ENCODE measurements at places on chromosomes 3 and 15. TPM values are rescaled to one million over a fixed set of nuclear protein-coding genes. Genes with fewer than 3 reads are reported as not detected.

GRCh38 chr15:57502116-57502515 is 89.6 kb upstream of the MYZAP start:
- DNase-seq, result no peak

- peak; percentile 26 for DNase-seq
Observed at GRCh38 chr3:42539871-42540714, 37.6 kb downstream of the VIPR1 start.

DNA sequence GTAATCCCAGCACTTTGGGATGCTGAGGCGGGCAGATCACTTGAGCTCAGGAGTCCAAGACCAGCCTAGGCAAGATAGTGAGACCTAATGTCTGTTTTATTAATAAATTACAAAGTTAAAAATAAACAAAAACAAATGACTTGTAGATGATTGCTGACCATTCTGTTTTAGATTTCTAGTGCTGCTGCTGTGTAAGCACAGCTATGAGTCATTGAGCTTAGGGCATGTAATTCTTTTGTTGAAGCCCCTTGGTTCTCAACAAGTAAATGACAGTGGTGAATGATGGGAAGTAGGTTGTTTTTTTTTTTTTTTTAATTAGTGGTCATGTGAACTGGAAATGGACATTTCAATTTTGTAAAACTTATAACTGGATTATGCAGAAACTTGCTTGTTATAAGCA is 63.3 kb downstream of the LEO1 start:
- DNase-seq, result peak; percentile 67

GRCh38 chr15:69340243-69340900 is 41.7 kb downstream of the PAQR5 start:
- DNase-seq, result no peak

DNA sequence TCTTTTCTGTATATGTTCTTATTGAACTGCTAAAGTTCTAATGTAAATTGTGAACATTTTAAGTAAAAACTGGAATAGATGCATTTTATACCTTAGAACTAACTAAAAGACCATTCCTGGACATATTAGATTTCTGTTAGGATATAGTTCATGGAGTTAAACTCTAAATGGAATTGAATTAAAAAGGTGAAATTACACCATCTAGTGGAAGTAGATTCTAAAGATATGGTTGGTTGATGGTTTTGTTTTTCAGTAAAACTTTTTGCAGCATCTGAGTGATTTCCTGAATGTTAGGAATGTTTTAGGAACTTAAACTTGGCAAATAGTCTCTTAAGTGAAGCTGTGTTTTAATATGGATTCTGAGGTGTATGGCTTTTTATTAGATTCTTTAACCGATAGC is 96.8 kb downstream of the SLMAP start:
- peak; percentile 38 for DNase-seq

- no peak for DNase-seq
Observed at GRCh38 chr15:60087561-60087960, 83.5 kb downstream of the FOXB1 start.

GRCh38 chr3:66195347-66195783 is 25.4 kb upstream of the SLC25A26 start:
- DNase-seq, result peak; percentile 54

Gene GRAMD2A
- total RNA-seq, result under 0.01 TPM

Gene GOLGA8J
- total RNA-seq, result not detected

DNA sequence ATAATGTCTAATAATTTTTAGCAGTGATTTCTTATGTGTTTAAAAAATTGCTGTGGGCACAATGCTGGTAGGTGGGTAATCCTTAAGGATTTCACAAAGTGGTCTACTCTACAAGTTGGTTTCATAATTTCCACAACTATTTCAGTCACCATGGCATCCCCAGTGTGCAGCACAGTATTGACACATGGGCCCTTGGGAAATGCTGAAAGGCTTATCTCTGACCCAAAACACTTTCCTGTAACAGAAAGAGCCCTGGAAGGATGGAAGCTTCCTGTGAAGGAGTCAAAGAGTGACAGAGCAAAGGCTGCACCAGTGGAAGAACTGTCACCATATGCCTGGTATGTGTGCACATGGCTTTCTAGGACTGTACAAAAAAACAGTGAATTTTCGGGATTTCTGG is 153.7 kb downstream of the ANO10 start:
- no peak for DNase-seq

- DNase-seq, result peak; percentile 55
Observed at GRCh38 chr3:29649815-29650547, 369.1 kb downstream of the RBMS3 start.

DNA sequence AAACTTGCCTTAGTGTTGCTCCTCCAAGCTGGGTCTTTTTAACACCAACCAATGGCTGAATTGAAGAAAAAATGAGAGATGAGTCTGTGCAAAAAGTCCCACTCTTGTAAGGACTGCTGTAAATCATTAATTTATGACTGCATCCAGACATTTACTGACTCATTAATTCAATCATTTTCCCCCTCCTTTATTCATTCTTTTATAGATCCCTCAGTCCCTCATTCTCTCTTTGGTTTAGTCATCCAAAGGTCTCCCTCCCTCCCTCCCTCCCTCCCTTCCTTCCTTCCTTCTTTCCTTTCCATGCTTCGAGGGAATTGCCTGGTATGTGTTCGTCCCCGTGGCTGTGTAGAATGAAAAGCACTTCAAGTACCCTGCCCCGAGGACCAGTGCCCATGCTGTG is 35.3 kb upstream of the MRPS22 start:
- DNase-seq, result no peak

GRCh38 chr3:108093021-108093420 is 2.2 kb upstream of the CD47 start:
- DNase-seq, result no peak

DNA sequence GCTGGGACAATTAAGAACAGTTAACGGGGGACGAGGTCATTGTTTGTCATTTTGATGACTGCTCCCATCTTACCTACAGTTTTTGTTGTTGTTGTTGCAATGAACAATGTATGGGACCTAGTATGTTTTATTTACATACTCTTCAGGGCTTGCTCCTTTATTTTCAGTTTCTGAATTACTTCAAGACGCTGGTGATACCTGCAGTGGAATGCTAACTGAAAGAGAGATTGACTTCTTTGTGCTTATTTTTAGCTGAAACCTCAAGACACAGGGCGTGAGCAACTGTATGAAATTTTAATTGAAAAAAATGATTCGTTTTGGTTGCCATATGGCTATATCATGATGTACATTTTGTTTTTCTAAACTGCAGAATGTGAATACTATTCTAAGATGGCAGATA is 297.9 kb downstream of the EDEM1 start:
- DNase-seq, result no peak

DNA sequence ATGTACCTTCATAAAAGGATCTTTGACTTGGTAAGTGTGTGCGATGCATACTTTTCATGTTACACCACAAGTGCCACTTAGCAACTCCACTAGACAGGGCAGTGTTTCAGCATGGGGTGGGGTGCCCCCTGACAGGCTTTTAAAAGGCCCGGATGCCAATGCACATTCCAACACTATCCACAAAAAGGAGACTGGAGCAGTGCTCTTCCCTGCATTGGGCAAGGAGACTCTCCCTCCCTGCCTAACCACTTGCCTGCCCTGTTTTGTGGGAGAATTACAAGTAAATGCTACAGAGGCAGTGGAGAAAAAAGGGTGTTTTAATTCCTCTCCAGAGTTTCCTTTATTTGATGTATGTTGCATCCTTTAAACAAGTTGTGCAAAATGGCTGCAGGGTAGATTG is 1.7 kb upstream of the RARB start:
- peak; percentile 22 for DNase-seq

GRCh38 chr15:31516440-31516839 is 189.8 kb downstream of the KLF13 start:
- no peak for DNase-seq

GRCh38 chr3:129162729-129163579 is 2.1 kb upstream of the ISY1 start:
- peak; percentile 11 for DNase-seq

DNA sequence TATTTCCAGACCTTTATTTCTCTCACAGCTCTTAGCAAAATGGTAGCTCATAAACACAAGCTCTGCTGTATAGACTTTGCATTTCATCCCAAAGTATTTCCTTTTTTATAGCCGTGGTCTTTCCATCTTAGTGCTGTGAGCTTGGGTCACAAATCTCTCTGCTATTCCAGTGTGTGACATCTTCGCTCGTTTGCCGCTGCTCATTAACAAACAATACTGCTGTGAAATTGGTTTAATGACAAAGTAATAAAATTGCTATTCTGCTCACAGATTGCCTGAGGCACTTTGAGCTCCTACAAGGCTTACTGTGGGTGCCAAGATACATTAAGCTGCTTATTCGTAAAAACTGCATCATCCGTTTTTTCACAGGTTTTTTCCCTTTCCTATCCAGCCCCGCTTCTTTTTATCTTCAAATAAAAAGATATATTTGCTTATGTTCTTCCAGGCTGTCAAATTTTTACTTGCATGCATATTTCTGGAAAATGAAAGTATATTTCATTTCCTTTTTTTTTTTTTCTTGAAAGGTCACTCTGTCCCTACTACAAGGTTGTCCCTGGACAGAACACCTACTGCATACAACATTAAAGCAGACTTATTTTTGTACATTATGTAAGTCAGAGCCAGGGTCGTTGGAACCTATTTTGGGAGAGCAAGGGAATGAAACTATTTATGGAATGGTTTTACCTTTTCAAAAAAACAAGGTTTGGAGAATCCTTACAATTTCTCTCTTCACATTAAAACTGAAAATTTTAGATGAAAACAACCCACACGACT is 174.5 kb downstream of the MEIS2 start:
- DNase-seq, result no peak

DNA sequence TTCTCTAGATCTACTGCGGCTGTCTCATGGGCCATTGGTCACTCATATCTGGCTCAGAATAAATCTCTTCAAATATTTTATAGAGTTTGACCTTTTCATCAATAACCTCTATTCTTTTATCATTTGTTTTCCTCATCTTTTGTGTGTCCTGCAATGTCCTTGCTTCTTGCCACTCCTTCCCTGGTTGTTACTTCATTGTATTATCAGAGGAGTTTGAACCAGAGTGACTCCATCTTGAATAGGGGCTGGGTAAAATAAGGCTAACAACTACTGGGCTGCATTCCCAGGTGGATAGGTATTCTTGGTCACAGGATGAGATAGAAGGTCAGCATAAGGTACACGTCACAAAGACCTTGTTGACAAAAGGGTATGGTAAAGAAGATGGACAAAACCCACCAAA is 9.9 kb upstream of the LPCAT4 start:
- DNase-seq, result no peak

DNA sequence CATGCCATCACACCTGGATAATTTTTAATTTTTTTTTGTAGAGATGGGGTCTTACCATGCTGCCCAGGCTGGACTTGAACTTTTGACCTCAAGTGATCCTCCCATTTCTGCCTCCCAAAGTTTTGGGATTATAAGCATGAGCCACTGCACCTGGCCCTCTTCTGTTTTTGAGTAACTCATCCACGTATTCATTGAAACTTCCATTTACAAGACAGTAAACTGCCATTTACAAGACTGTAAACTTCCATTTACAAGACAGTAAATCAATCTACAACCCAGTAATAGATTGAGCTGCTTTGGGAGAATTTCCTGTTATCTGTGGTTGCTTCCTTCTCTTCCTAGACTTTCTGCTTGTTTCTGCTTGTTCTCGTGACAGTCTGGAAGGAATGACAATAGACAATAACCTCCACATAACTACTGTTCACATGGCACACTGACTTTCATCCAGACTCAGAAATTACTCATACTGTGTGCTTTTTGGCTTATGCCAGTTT is 114.7 kb upstream of the CCNL1 start:
- DNase-seq, result peak; percentile 76

GRCh38 chr3:195736866-195737490 is 16.2 kb downstream of the MUC20 start:
- no peak for DNase-seq

DNA sequence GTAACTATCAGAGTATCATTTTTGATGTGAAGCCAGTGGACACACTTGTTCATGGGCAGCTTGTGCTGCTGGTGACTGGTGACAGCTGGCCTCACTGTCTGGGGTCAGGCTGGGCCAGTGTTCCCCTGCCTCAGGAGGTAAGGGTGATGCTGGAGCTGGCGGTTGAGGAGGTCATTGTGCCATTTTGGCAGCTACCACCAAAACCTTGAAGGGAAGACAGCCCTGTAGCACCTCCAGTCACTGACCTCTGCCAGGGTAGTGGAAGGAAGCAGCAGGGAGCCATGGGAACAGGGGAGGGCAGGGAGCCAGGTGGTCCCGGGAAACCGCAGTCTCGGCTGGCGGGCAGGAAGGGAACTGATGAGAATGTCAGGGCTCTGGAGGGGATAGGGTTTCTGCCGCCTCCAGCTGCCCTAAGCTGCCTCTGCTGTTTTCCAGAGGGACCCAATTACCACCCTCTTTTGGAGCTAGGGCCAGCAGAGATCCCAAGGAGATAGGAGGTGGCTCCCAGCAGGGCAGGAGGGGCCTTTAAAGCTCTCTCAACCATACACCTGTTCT is 24.8 kb downstream of the FOXL2NB start:
- no peak for DNase-seq

Gene ITGA11
- total RNA-seq, result 159 TPM

- no peak for DNase-seq
Observed at GRCh38 chr3:107346564-107346963, 30.7 kb upstream of the CCDC54 start.

Gene ALDH1A3
- 42.7 TPM for total RNA-seq

GRCh38 chr15:51825698-51826097 is 3.8 kb upstream of the TMOD3 start:
- DNase-seq, result no peak

DNA sequence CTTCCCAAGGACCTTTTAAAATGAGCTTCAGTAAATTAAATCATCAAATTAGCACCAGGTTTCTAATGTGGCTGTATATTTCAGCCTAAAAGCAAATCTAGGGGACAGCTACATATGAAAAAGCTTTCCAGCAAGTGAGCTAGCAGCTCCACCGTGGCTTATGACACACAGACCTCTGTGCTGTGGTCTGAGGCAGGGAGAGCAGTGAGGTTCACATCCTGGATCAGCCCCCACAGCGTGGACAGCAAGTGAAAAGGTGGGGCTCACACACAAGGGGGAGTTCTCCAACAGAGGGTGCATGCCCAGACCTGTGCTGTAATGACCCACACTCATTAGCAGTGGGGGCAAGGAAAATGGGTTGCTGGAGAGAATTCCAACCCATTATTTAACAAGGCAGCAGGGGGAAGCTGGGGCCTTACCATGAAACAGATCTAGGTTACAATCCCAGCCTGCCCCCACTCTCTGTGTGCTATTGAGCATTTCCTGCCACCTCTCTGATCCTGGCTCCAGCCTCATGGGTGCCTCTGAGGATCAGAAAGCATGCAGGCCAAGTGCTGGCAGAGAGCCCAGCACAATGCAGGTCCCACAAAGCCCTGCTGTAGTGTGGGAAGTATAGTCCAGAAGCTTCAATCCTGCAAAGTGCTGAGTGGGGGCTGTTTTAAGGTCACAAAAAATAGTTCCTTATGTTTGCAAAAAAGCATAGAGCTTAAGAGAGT is 48.2 kb downstream of the RASGRF1 start:
- DNase-seq, result no peak

DNA sequence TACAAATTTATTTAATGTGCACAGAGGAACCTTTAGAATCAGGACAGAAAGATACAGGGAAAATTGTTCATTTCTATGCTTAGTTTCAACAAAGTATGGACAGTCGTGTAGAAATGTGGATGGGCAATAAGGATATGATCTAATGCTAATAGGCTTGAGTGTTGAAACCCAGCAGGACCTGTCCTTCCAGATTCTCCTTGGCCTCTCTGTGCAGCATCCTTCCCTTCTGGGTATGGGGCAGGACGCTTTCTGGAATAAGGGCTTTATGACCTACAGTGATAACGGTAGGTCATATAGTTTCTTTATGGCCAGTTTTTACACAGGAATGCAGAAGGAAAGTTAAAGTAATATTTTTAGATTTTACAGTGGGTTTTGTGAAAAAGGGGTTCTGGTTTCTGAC is 698.1 kb downstream of the SI start:
- DNase-seq, result no peak

Measured in fibroblast of villous mesenchyme (primary cell).